ENCODE measurements at places on chromosomes 2 and 18.

GRCh38 chr18:76488190-76488589 is 6.9 kb downstream of the ZNF516 start:
- DNase-seq, result peak; percentile 70

DNA sequence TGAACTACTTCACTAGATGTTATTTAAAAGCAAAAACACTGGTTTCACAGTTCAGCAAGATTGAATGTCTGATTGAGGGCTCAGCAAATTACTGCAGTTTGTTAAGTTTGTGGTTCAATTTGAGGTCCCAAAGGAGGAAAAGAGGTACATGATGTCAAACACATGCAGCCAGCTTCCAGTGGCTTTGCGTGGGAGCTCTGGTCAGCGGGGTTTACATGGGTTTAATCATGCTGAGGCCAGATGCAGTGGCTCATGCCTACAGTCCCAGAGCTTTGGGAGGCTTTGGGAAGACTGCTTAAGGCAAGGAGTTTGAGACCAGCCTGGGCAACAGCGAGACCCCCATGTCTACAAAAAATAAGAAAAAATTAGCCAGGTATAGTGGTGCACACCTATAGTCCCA is 111.5 kb downstream of the MAPK4 start:
- no peak for DNase-seq

DNA sequence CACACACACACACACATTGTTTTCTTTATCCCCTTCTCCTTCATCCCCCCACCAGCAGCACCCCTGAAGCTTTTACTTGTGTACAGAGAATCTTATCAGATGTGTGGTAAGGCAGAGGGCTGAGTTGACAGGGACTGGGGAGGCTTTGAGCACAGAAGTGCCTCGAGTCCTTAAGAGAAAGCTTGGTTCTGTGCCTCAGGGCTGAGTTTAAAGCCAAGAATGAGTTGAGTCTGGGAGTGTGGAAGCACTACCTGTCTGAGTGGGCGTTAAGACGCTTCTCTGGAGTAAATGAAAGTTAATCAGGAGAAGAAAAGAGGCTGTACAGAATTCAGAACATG is 2.7 kb downstream of the ID2 start:
- DNase-seq, result peak; percentile 59

DNA sequence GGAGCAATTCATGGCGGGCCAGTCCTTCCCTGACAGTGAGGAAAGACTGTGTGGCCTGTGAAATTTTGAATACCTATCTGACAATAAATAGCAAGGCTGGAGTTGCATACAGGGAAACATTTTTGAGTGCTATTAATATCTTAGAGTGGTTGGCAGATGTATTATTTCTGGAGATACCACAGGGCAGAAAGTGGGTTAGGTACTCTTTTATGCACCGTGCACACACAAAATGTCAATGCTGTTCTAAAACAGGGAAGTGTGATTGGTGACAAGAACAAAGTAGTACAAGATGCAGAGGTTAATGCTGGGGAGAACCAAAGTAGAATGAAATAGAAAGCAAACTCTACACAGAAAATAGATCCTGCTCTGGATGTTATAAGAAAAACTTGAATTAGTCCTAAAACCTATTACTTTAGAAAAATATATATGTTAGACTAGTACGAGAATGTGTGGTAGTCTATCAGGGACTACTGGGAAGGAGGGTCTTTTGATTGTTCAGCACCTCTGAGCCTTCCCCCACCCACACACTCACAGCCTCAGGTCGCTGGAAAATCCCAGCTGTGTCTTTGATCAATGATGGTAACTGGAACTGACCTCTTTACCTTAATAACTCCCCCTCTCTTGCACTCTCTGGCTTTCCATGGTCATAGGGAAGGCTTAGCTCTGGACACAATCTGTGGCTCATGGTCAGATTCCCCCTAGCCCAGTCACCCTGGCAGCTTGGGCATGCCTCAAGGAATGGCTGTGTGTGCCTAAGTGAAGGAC is 58.2 kb downstream of the SERPINB8 start:
- DNase-seq, result no peak

- DNase-seq, result peak; percentile 92
Observed at GRCh38 chr2:26068602-26069298, 34.9 kb downstream of the RAB10 start.

- peak; percentile 47 for DNase-seq
Observed at GRCh38 chr18:41790687-41791086, 164.3 kb upstream of the PIK3C3 start.

GRCh38 chr18:26538524-26538923 is 9.8 kb downstream of the KCTD1 start:
- DNase-seq, result no peak

DNA sequence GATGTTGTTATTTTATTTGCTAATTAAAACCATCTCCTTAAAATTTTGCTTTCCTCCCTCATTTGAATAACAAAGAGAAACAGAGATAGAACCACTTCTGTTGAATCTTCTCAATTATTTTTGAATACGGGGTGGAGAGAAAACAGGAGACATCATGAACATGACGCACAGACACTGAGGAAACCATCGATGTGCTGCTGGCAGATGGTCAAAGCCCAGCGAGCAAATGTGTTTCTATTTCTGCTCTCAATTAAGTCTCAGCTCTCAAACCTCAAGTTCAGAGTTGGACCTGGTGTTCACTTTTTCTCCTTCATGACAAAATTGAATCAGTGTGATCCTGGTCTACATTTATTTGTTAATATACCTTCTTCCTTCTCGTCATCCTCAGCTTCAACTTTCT is 36.1 kb upstream of the TWIST2 start:
- DNase-seq, result no peak

All from renal cortical epithelial cell (primary cell).